ENCODE measurements at places on chromosomes 6 and 20. TPM values are rescaled to one million over a fixed set of nuclear protein-coding genes. Genes with fewer than 3 reads are reported as not detected.
A peak's percentile ranks its signal among the peaks of the same experiment; 100 is the strongest.

- DNase-seq: no peak
Measured at GRCh38 chr6:133971861-133972260, 18.8 kb downstream of the TBPL1 start.

The SMIM8 gene
- total RNA-seq: 1.2 TPM

DNA sequence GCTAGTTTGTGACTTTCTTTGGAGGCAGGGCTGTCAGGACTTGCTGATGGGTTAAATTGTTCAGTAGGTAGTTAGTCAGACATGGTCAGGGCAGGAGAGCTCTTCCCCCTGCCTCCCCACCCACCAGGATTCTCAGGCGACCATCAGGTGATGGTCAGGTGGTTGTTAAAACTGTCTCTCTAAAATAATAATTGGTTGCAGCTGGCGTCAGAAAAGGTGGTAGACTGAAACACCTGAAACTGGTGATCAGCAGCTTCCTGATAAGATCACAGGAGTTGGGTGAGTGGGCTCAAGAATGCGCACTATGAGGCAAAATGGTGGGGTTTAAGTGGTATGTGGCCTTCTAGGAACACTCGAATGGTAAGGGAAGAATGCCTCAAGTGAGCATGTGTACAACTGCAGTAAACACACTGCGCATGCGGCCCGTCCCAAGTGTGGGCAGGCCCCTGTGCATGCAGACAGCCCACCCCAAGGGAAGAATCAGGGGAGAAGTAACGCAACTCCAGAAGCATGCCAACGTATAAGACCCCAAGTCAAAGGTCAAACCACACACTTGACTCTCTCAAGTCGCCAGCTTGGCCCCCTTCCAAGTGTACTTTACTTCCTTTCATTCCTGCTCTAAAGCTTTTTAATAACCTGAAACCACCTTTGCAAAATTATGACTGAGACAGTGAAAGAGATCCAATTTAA, 7.9 kb upstream of the BLCAP start:
- DNase-seq: peak; percentile 29

GRCh38 chr6:67863346-67863745, 771.7 kb upstream of the ADGRB3 start:
- DNase-seq: peak; percentile 7

The TBX18 gene
- total RNA-seq: not detected

- DNase-seq: no peak
Measured at GRCh38 chr6:118387921-118388701, 160.0 kb upstream of the PLN start.

The TPD52L1 gene
- 56.9 TPM for total RNA-seq

- DNase-seq: peak; percentile 87
Measured at GRCh38 chr6:108782179-108783041, 65.8 kb upstream of the ARMC2 start.

The EYA4 gene
- not detected for total RNA-seq

- no peak for DNase-seq
Measured at GRCh38 chr6:108619431-108620197, 58.9 kb downstream of the FOXO3 start.

The OPRM1 gene
- total RNA-seq: not detected

GRCh38 chr6:15305909-15306308, 60.0 kb downstream of the JARID2 start:
- no peak for DNase-seq

The FOXF2 gene
- not detected for total RNA-seq

GRCh38 chr20:23680146-23680545, 8.7 kb downstream of the CST4 start:
- no peak for DNase-seq

DNA sequence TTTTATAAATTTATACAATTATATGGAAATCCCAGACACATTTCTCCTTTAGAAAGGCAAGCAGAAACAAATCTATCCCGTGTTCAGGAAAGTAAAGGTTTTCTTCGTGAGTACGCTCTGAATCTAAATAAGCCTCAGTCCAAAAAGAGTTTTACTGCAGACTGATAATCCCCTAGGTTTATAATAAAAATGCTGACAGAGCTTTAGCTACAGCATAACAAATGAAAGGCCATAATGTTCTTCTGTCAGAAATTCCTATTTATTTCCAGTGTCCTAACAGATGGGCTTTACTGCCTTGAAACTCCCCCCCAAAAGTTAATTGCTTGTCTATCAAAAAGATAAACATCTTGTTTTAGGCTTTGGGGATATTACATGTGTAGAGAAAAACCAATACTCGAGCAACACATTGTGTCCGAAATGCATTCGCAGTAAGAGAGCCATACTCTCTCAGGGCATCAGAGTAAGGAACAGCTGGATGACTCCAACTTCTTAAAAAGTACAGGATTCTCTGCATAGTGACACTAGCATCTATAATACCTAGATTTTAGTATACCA, 109.0 kb downstream of the PRKN start:
- no peak for DNase-seq

DNA sequence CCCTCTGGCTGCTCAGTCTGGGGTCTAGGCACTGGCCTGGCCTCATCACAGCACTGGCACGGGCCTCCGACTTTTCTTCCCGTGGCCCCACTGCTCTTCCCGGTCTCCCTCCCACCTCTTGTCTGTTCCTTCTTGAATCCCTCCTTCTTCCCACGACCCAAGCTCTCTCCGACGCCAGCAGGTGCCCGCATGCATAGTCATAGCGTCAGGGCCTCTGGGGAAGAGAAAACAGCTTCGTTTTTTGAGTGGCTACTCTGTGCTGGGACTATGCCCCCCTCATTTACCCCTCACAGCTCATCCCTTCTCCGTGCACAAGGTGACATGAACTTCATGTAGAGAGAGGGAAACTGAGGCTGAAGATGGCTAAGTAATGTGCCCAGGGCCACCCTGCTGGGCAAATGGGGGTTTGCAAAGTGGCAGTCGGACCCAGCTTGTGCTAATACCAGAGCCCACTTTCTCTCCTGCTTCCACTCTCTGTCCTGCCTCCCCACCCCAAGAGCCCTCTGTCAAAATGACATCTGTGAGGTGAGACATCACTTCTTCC, 59.2 kb downstream of the SYNJ2 start:
- DNase-seq: no peak

- DNase-seq: no peak
Measured at GRCh38 chr6:79687759-79688158, 56.6 kb downstream of the SH3BGRL2 start.

DNA sequence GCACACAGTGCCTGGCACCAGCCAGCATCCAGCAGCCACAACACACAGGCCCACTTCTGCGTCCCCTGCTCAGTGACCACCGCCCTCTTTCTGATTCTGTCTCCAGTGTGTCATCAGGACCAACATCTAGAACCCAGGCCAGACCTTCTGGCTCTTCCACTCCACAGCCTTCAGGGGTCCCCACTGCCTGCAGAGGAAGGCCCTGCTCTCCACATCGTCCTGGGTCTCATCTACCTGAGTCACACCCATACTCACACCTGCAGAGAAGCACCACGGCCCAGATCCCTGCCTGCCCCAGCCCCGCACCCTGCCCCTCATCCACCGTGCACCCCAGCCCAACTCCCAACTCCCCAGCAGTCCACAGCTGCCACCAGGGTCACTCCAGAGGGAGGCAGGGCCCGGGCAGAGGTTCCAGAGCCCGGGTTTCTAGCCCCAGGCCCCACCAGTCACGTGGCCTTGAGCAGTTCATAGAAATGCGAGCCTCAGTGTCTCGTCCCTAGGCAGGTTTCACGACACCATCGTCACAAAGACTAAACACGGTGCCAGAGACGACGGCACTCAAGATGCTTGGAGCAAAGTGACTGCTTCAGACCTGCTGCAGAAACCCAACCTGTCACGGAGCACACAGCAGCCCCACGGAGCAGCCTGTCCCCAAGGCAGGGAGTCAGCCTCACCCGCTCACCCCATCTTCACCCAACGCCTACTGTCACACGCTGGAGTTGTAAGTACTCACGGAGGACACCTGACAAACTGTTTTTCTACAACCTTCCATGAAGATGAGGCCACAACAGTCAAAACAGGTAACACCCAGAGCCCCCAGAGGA, 16.1 kb downstream of the TAF4 start:
- DNase-seq: no peak

DNA sequence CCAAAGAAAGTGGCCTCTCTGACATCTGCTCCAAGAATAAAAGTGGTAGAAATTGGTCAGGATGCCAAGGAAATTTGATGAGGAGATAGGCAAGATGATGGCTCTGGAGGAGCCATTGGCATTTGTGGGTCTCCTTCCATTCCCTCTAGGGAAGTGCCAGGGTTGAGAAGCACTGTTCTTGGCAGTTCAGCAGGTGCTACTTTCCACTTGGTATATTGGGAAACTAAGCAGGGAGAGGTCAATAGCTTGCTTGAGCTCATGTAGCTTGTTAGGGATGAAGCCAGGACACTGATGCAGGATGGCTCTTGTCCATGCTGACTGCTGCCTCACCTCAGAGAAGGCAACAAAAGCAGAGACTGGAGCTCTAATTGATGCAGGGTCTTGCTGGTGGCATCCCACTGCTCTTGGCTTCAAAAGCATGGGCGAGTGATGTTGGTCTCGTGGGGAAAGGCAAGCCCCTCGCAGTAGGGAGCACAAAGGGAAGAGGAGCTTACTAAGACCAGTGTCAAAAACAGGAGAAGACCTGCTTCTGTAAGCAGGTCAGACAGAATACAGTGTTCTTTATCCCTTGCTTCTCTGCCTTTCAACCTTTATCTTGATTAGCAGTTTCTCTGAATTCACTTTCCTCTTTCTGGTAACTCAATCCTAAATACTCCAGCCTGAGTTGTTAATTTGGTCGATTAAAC, 73.1 kb upstream of the RIPOR2 start:
- no peak for DNase-seq

DNA sequence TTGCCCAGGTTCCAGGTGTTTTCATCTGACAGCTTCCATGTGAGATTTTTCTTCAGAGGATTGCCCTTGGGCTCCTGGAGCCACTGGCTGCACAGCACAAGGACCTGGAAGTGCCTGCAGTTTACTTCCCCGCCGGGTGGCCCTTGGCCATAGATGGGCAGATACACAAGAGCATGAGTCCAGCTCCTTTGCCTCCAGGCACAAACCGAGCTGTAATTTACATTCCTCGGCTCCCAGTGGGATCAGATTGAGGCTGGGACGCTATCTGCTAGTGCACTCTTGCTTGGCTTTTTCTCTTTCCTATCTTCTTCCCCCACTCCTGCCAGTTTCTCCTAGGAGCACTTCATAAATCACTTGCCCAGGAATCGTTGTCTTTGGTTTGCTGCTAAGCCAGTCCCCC, 85.4 kb upstream of the RALY start:
- DNase-seq: no peak

DNA sequence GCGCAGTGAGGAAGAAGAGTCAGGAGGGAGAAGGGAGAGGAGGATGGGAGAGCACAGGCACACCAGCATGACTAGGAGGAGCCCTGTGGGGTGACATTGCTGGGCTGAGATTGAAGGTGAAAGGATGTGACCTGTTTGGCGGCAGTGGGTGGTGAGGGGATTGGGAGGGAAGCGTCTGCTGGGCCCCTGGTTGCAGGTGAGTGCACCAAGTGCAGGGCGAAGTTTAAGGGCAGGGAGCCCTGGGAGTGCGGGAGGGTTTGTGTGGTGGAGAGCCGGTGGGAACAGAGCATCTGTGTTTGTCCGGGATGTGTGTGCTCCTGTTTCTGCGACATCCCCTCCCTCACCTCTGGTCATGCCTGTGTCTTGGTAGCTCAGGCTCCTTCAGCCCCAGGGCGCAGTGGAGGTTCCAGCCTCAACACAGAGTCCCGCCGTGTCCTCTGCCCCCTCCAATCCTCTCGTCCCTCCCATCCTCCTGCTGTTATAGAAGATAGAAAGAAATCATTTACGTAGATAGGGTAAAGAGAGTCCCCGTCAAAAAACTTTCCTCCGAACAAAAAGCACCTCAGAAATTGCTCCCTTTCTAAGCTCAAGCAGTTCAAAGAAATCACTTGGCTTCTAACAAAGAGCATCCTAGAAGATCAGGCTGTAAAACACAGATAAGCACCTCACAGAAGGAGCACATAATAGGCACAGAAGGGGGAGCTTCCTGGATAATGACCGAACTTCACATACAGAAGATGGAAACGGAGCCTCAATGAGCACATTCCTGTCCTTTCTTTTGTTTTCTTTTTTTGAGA, 25.0 kb downstream of the ULBP1 start:
- no peak for DNase-seq

- no peak for DNase-seq
Measured at GRCh38 chr6:101312652-101313051, 80.9 kb upstream of the GRIK2 start.

- no peak for DNase-seq
Measured at GRCh38 chr20:47136782-47137181, 219.7 kb downstream of the ZMYND8 start.

GRCh38 chr6:143196525-143197225, 136.0 kb downstream of the AIG1 start:
- DNase-seq: no peak

The CYB5R4 gene
- total RNA-seq: 5.5 TPM

The COL21A1 gene
- total RNA-seq: 0.18 TPM

GRCh38 chr20:63503524-63503923, 4.6 kb upstream of the EEF1A2 start:
- no peak for DNase-seq

GRCh38 chr6:33607126-33607783, 13.9 kb upstream of the ITPR3 start:
- no peak for DNase-seq

DNA sequence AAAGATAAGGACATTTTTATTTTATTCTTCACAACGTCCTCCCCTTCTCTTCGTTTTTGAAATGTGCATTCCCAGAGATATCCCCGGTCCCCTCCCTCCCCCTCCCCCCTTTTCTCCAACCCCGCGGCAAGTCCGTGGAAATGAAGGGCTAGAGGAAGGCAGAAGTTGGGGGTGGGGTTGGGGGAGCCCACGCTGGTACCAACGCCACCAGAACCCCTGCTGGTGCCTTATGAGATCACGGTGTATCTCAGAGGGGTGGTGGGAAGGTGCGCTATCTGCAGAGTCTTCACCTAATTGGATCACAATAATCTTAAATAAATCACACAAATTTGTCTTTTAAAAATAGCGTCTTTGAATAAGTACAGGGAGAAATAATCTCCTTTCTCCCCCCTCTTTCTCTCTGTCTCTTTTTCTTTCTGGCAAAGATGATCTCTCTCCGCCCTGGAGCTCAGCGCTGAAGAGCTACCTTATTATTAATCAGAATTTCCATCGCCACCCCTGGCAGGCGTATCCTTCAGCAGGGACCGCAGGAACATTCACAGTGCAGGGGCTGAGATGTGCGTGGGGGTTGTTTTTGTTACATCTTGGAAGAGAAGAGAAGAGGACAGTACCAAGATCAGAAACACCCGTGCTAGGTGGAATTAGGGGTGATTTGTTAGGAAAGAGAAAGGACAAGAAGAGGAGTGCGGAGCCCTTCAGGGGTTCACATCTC, 915 bp downstream of the CLVS2 start:
- DNase-seq: no peak

DNA sequence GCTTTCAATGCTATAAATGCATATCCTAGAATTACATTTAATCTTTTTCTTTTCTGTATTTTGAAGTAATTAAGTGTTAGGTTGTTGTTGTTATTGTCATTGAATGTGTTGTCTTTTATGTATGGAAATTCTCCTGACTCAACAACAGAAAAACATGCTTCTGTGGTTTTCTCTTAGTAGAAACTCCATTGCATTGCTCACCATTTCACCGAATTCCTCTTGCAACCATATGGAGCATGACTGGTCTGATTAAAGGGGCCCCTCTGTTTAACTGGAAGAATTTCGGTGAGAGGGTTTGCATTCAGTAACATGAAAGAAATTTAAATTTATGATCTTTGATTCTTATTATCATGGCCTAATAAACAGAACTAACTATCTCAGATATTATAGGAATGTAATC, 454.3 kb upstream of the JARID2 start:
- DNase-seq: no peak
